ENCODE measurements at places on chromosomes 11 and 22.

GRCh38 chr11:57290288-57290687, 34.5 kb downstream of the TNKS1BP1 start:
- DNase-seq = peak; percentile 32

DNA sequence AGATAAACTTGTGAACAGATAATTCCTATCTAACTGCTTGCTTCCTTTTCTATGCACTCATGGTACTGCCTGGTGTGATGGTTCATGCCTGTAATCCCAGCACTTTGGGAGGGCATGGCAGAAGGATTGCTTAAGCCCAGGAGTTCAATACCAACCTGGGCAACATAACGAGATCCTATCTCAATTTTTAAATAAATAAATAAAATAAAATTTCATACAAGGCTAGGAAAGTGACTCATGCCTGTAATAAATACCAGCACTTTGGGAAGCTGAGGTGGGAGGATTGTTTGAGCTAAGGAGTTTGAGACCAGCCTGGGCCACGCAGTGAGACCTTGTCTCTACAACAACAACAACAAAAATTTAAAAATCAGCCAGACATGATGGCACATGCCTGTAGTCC, 166.6 kb downstream of the COMMD9 start:
- peak; percentile 23 for DNase-seq

DNA sequence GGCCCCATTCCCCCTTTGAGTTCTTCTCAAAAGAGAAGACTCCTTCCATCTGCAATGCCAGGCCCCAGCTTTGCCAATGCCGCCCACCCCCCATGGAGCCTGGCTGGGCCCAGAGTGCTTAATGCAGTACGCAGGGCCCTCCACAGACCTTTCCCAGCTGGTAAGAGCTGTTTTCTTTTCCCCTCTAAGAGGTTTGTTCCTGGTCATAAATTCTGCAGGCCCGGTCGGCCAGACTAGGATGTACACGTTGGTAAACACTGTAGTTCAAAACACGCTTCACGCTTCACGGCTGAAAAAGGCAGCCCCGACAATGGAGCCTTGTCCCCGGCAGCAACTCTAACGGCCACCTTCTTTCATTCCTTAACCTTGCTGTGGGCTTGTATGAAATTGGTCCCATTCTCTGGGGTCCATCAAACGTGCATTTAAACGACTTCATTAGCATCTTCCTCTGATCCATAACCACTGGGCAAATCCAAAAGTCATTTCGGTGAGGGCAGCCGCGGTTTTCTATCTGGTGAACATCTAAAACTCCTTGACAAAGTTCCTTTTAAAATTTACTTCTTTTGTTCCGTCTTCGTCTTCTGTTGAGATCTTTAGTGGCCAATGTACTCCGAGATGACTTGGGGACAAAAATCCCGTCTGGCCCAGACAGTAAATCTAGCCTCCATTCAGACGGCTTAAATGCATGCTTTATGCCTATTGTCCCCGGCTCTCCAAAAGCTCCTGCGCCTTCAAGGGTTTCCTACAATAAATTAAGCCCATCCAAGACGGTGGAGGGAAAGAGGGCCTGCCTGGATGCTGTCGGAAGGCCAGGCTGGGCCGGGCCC, 60.0 kb upstream of the MYEOV start:
- no peak for DNase-seq

- no peak for DNase-seq
Measured at GRCh38 chr11:21396342-21397008, 727.1 kb downstream of the NELL1 start.

GRCh38 chr11:2583605-2583958, 116.2 kb downstream of the KCNQ1OT1 start:
- no peak for DNase-seq

GRCh38 chr11:92558323-92558722, 333.7 kb downstream of the FAT3 start:
- no peak for DNase-seq
